AG04449 (cell line): ENCODE measurements at places on chromosomes 2 and 18.

- no peak for DNase-seq
Observed at GRCh38 chr18:45334191-45334590, 281.1 kb upstream of the SLC14A2 start.

DNA sequence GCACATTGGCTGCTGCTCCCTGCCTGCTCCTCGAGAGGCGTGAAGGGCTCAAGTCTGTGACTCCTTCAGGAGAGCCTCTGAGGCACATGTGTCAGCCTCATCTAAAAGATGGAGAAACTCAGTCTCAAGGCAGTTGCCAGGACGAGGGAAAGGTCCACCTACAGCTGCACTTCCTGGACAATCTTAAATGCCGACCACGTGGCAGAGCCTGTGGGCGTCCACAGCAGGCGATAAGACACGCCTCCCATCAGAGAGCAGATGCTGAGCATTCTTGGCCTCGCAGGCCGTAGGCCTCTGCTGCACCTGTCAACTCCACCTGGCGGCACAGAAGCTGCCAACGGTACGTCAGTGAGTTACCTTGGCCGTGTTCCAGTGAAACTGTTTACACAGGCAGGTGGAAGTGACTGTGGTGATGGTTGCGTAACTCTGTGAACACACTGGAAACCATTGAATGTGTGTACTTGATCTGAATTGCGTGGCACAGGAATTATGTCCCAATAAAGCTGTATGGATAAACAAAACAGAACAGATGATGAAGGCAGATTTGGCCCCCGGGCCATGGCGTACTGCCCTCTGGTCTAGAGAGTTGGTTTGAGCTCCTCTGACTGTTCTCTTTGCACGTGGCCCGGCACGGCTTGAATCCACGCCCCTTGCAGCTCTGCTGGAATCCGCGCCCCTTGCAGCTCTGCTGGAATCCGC, 114.5 kb downstream of the RNF144A start:
- no peak for DNase-seq

- no peak for DNase-seq
Observed at GRCh38 chr2:10022966-10023662, 20.2 kb upstream of the KLF11 start.

DNA sequence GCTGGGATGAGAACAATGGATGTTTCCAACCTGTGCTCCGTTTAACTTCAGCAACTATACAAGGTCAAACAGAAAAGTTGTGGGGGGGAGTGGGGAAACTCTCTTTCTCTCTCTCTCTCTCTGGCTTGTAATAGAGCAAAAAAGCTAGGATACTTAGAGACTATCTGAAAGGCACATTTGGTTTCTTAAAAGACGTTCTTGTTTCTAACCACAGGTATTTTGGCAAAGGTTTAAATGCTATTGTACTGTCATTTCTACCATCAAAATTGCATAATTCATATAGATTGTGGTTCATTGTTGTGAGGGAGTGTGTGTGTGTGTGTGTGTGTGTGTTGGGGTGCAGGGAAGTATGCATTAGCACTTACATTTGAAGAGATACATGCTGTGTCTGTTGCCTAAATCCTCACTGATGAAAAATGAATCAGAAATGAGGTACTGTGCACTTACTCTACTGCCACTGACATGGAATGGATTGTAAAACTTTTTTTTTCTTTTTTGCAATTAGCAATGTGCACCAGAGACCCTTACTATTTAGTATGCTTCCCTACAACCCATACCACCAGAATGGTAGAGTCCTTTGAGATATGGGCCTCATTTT, 841.0 kb upstream of the PIK3C3 start:
- DNase-seq, result peak; percentile 40

- no peak for DNase-seq
Observed at GRCh38 chr2:129781749-129782632, 197.5 kb upstream of the RAB6C start.

GRCh38 chr18:47571957-47572356, 320.5 kb upstream of the SKOR2 start:
- DNase-seq, result no peak

DNA sequence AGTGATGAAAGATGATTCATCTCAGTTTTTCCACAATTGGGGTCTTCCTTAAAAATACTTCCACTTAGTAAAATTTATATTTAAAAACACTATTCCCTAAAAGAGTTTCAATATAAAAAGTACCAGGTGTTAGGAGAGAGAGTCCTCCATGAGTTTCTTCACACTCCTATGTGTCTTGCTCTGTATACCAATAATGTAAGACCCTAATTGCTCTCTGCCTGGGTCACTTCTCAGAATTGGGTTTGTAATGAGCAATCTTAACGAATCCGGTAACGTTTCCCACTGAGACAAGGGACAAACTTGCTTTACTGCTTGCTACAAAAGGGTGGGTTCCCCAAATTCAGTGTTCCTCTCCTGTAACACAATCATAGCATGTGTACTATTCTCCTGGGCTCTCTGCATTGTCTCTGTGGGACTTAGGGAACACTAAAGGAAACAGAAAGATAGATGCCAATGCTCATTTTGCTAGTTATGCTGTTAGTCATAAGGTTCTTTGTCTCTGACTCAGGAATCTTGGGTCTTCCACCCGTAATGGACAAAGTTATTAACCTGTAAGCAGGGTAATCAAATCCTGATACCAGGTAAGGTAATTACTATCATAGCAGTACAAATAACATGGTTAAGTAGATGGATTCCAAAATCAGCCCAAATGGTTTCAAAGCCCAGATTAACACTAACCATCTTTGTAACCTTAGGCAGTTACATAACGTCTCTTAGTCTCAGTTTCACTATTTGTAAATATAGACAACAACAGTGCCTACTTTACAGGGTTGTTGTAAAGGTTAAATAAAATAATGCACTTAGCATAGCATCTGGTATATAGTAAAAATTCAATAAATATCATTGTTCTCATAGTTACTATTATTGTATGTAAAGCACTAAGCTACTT, 46.3 kb downstream of the ITSN2 start:
- peak; percentile 4 for DNase-seq

- DNase-seq, result no peak
Observed at GRCh38 chr2:169712791-169713227, 18.5 kb downstream of the PHOSPHO2 start.

DNA sequence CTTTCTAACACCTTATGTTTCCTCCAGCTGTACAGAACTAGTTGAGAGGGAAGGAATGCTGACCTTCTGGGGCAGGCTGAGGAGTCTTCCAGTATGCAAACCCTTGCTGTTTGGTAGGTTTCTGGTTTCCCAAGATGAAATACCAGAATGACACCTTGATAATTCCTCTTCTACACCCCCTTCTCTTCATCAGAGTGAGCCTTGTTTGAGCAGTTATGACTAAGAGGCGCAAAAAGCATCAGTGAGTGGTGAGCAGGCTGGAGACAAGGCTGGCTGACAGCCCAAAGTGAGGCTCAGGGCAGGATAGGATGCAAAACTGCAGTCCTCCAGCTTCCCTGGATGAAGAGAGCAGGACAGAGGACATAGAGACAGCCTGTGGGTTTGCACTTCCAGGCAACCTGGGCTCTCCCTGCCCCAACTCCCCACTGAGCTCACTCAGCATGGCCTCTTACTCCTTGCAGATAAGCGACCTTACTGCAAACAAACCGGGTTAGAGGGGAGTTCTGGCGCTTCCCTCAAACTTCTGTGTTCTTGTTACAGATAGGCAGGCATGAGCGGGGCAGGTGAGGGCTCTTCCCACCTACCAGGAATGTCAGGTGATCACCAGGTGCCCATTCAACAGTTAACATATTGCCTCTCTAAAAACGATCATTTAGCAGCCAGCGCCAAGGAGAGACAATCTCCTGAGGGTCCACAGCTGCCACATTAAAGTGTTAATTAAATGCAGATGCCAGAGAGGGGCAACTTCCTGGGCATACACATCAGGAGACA, 5.4 kb downstream of the MPPE1 start:
- no peak for DNase-seq

DNA sequence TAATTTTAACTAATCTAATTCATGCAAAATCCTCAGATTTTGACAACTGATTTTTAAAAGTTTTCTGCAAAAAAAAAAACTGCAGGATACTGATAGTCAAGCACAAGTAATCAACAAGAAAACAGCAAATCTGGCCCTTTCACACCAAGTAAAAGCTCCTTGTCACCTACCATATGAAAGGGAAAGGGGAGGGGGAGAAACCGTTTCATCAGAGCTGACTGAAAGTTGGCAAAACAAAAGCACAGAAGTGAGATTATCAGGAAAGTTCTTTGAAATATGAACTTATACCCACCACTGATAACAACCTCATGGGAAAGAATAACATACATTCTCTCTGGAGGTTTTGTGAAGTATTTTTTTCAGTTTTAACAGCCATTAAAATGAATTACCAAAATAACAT, 38.7 kb downstream of the ZNF521 start:
- no peak for DNase-seq

DNA sequence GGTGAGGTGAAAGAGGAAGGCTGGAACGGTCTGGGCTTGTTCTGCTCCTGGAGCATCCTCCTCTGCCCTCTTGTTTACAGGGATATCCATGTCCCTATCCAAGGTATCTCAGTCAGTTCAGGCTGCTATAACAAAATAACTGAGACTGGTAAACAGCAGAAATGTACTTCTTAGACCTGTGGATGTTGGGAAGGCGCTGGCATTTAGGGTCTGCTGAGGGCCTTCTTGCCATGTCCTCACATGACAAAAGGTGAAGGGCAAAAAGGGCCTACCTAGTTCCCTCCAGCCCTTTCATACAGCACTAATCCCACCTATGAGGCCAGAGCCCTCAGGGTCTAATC, 65.6 kb downstream of the INPP4A start:
- DNase-seq, result no peak

- no peak for DNase-seq
Observed at GRCh38 chr2:117935954-117936353, 77.9 kb downstream of the CCDC93 start.

- DNase-seq, result no peak
Observed at GRCh38 chr18:63207143-63207790, 112.3 kb downstream of the BCL2 start.

DNA sequence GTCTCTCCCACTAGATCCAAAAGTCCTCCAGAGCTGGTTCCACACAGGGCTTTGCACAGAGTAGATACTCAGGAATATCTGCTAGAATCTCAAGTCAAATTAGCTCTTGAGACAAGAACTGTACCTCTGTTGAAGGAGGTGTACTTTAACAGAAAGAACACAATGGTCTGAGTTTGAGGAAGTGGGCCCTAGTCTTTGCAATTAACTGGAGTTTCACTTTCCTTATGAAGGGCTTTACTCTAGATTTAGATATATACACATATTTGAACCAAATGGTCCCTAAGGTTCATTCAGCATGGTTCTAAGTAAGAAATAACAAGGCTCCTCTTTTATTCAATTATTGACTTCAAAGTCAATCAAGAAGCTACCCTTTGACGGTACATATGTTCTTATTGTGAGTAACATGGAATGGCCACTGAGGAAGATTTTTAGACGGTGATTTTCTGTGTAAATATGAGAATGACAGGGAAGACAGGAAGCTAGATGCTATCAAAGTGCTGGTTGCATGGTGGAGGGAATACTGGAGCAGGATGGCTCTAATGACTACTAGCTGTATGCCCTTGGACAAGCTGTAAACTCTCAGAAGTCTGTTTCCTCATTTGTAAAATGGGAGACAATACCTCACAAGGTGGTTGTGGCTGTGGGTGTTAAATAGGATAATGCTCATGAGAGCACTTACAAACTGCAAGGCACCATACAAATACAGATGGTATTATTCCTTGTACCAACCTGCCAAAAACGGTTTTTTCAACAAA, 73.5 kb upstream of the SERTAD2 start:
- DNase-seq, result no peak

DNA sequence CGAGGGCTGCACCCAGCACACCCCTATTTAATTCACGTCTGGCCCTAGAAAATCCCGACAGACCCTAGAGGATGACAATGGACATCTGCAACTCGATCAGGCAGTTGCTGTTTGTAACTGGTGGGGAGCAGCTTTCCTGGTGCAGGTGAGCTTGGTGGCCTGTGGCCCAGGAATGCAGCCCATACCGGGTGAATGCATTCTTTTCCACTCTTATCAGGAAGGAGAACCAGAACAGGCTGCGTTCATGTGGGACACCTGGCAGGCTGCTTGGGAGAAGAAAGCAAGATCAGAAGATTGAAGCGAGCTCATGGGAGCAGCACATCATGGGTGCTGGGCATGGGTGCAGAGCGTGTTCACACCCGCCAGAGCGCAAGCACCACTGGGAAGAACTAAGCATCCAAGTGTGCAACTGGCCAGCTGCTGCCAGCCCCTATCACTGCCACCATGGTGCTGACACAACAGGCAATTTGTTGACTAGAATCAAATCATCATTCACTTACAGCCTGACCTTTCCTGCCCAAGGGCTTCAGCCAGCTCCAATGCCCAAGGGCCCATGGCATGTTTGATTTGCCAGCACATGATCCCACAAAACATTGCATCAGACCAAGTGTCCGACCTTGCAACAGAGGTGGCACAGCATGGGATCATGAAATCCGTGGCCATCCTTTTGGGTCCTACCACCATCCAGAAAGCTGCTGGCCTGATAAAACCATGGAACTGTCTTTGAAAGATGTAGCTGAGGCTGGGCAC, 241.7 kb upstream of the ID2 start:
- DNase-seq, result no peak

DNA sequence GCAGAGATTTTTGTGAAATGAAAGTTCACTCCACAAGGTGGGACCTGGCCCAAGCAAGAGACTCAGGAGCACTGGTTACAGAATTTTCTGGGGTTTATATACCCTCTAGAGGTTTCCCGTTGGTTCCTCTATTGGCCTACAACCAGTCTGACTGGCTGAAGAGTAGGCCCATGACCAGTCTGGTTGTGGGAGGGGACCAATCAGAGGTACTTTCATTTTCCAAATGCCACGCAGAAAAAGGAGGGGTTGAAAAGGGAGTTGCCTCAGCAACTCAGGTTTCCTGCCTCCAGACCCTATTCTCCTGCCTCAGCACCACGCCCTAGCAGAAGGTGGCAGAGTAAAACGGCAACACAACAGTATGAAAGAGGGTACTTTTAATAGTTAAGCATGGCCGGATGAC, 98.4 kb downstream of the COLEC12 start:
- no peak for DNase-seq

DNA sequence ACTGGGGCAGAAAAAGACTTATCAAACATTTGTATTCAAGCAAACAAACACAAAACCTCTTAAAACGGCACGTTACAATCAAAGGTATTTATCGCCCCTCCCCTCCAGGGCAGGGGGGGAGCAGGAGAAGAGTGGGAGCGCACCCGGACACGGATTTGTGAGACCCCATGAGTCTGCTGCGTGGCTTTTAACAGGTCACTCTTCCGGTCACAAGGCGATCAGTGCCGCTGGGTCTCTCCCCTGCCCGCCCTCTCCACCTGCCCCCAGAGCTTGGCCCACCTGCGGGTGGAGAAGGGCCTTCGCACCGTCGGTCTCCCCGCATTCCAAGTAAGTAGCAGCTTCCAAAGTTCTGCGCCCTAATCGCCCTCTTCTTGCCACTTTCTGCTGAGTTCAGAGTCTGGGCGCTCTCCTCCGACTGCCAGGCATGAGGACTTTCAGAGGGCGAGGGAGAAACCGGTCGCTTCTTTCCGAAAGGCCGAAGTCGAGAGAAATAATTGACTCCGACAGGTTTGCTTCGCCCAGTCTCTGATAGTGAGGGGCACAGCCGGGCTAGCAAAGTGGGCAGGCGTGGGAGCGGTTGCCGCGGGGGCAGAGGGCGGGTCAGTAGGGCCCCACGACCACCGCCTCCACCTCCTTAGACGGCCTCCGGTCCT, 800 bp downstream of the RPRM start:
- no peak for DNase-seq

GRCh38 chr2:133438026-133438425, 130.2 kb downstream of the NCKAP5 start:
- DNase-seq, result no peak
